ENCODE measurements at places on chromosomes 13 and 19.

GRCh38 chr19:33071887-33072286 is 7.2 kb upstream of the RHPN2 start:
- DNase-seq, result no peak

DNA sequence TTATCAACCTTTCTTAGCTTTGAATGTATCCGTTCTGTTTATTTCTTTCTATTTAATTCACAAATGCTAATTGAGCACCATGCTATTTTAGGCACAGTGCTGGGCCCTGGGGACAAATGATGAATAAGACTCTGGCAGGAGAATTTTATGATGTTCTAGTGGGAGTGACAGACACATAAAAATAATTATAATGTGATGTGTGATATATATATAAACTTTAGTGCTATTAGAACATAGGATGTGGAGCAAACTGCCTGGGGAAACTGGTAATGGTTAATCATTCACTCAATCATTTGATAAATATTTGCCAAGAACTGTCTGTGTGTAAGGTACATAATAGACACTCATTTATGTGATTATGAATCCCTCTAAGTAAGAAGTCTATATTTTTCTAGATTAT is 50.7 kb upstream of the FRY start:
- no peak for DNase-seq

DNA sequence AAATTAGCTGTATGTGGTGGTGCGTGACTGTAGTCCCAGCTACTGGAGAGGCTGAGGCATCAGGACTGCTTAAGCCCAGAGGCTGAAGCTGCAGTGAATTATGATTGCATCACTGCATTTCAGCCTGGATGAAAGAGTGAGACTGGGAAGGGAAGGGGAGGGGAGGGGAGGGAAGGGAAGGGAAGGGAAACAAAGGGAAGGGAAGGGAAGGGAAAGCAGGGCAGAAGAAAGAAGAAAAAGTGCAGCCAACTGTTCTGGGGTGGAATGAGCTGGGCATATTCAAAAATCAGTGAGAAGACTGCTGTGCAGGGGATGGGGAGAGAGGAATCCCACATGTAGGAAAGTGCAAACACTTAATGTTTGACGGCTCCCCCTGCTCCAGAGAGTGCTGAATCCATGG is 905.5 kb downstream of the UQCRFS1 start:
- no peak for DNase-seq

DNA sequence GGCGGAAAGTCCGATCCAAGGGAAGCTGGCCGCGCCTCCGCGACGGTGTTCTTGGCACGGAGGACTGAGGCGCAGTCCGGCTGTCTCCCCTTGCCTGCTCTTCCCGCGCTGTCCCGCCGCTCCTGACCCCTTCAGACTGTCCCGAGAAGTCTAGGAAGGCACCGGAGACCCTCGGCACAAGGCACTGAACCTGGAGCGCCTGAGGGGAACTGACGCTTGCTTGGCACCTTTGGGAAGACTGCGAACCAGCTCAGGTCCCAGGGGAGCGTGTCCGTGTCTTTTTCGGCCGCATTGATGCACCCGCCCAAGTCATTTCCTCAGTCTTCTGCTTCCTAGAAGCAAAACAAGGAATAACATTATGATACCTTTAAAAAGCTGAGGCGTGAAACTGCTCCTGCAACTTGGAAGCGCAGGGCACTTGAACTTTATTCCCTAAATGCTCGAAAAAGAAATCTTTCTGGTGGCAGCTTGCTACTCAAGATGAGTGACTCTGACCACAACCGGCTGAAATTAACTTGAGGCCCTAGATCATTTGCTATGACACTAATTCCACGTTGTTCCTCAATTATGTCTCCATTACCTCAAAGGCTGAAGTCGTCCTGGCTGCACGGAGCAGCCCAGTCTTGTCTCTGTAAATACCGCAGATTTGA is 735 bp upstream of the FLT1 start:
- no peak for DNase-seq

GRCh38 chr13:73918691-73919090 is 215.5 kb downstream of the KLF12 start:
- DNase-seq, result no peak

GRCh38 chr13:98475522-98475921 is 101.4 kb downstream of the STK24 start:
- no peak for DNase-seq

GRCh38 chr13:78657699-78658629 is 991 bp downstream of the OBI1 start:
- no peak for DNase-seq

DNA sequence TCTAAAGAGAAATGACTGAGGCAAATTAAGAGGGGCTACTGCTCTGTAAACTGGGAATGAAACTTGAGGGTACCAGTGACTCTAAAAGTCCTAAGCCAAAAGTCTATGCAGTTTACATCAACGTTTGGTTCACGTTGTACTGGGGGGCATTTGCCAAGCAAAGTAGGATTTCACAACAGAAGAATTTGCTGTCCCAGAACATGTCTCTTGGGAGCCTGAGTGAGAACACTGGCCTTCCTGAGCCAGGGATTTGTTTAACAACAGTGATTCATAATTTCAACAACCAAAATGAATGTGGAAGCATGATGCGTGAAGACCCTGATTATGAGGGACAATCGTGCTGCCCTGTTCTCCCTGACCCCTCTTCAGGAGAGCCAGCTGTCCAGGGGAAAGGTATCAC is 178.0 kb downstream of the OXGR1 start:
- DNase-seq, result no peak

DNA sequence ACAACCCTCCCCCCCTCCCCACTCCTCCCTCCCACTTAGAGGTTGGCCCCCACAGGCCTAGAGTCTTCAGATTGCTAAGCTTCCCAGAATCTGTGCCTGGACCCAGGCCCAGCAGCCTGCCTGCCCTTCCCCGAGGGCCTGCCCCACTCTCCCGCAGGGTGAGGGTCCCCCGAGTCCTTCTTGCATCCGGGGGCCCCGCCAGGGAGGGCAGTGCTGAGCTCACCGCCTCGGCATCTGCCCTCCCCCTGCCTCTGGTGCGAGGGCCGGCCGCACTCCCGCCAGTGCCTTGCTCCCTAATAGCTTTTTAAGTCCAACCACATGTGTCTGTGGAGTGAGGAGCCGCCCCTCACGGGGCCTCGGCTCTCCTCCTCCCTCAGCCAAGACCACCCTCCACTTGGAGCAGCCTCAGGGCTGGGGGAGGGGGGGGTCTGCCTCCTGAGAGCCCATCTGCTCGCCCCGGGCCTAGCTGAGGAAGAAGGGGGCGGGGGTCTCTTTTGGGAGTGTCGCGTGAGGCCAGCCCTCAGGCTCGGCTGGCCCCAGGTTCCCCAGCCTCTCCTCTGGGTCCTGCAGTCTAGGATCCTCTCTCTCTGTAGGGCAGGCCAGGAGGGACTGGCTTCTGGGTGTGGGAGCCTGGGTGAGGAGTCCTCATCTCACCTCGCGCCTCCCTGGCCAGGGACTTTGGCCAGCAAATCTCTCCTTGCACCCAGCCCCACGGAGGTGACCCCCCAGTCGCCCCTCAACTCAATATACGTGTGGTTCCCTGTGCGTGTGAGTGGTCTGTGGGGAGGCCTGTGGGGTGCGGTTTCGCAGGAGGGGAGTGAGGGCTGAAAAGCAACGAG is 47.2 kb downstream of the LYL1 start:
- no peak for DNase-seq

DNA sequence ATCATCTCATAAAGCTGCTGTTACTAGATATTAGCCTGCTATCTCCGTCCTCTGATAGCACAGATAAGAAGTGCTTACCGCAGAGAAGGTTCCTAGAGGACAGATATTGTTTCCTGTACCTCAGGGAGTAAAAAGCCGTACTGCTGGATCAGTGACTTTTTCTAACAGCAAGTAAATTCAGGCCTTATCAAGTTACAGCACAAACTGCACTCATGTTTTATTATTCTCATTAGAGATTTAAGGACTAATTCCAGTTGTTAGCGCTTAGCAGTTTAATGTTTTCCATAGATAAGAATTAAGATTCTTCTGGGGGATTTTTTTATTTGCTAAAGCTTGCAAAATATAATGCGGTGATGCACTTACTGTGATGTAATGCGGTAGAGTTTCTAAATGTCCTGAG is 119.0 kb upstream of the OBI1 start:
- no peak for DNase-seq

Data from RWPE2 (cell line).